ENCODE measurements at places on chromosomes 12 and 14.

DNA sequence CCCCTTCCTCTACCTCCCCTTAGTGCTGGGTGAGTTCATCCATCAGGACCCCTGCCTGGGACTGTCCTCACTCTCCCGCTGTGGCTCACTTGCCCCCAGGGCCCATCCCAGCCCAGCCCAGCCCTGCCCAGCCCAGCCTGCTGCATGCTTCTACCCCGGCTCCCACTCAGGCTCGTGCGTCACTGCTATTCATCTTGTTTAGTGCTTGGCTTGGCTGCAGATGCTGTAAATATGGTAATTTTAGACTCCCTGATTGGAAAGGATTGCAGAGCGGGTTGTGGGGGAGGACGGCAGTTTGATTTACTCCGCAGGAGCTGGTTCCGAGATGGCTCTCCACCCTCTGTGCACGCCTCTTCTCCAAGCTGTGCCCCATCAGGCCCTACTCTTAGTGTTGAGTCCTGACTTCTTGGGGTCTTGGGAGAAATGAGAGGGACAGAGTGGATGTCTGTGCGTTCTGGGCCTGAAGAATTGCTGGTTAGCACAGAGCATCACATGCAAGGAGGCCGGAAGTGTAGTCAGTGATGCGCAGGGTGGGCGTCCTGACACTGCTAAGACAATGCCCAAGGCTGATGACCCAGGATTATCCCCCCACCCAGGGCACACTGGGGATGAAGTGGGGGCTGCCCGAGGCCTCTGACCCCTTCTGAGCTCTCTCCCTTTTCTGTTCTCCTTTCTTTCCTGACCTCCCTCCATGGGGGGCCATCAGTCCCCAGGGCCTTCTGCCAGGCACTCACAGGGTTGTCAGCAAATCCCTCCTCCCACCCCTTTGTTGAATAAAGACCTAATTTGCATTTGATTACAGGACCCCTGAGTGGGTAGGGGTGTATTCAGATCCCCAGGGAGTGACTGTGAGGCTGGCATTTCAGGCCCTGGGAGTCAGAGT lies 244.4 kb downstream of the ZFP36L1 start:
- DNase-seq, result peak; percentile 97

GRCh38 chr12:128268379-128268995 lies 1.5 kb downstream of the TMEM132C start:
- no peak for DNase-seq

DNA sequence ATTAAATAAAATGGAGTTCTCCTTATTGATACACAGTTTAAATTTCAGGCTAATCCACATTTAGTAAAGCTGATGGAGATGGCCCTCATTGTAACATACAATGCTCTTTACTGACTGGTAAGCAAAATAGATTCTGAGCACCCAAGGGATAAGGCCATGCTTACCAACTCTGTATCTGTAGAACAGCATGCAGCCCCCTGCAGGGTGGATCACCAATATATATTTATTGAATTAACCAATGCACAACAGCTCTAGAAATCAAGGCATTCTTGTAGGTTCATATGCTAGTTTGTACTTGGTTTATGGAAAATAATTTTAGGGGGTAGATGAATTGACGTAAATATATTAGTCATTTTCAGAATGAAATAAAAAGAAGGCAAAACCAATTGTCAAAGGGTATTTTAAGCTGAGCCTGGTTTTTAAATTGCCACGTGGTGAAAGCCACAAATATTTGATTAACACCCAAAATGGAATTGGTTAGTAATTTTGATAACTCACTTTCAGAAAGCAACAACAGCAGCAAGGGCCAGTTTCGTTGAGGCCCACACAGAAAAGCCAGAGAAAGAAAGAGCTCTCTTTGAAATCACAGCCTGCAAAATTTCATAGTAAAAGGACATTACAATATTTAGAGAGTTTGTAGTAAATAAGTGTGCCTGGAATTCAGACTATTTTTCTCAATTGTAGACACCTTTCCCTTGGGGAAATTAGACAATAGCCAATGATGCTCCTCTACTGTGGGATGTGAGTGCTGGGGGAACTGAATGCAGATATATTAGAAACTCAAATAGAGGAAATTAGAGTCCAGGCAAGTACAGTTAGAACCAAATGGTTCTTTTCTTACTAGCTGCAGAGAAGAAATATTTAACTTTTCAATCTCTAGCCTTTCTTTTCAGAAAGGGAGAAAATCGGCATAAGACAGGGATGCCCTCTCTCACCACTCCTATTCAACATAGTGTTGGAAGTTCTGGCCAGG lies 216.2 kb upstream of the ABCD2 start:
- no peak for DNase-seq

GRCh38 chr12:128995619-128996018 lies 142.3 kb downstream of the GLT1D1 start:
- no peak for DNase-seq

- peak; percentile 39 for DNase-seq
These were observed 24.8 kb upstream of the AKAP5 start for GRCh38 chr14:64440494-64440893.

DNA sequence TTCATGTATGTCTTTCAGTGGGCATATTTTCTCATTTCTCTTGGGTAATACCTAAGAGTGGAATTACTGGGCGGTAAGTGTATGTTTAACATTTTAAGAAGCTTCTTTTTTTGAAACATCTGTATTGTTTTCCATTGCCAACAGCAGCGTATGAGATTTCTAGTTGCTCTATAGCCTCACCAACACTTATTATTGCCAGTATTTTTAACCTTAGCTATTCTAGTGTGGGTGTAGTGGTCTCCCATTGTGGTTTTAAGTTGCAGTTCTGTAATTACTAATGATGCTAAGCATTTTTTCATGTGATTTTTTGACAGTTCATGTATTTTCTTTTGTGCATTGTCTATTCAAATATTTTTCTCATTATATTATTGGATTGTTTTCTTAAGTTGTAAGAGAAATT lies 101.9 kb upstream of the EEA1 start:
- DNase-seq, result no peak

DNA sequence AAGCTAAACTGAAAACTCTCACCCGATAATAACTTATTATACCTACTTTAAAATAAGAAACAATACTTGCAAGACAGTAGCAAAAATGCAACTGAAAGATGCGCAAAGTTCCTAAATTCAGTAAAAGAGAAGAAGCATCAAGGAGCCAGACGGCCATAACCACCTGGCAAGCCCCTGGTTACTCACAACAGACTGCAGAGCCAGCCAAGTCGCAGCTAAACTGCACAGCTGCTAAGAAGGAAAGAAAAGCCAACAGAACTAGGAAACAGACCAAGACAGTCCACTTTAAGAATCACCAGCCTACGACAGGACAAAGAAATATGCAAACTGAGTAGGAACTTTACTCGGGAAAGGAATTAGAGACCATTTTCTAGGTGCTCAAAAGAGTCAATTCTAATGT lies 127.9 kb downstream of the TMTC1 start:
- DNase-seq, result no peak

DNA sequence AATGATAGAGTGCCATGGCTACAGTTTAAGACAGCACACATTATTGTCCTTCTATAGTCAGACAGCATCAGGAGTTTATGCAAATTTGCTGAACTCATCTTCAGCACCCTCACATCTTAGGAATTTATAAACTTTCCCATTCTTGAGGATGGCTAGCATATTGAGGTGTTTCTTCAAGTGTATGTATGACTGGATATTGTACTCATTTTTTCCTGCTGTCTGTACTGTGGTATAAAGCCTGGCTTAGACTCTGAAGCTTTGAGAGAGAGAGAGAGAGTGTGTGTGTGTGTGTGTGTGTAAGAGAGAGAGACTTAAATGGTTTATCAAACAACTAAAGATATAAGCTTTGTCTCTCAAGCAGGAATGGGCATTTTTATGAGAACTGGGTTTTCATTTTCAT lies 161.6 kb downstream of the PIK3C2G start:
- peak; percentile 57 for DNase-seq

GRCh38 chr14:47022721-47023120 lies 371.1 kb upstream of the RPL10L start:
- DNase-seq, result no peak

GRCh38 chr12:8080120-8080519 lies 2.0 kb upstream of the NECAP1 start:
- no peak for DNase-seq

DNA sequence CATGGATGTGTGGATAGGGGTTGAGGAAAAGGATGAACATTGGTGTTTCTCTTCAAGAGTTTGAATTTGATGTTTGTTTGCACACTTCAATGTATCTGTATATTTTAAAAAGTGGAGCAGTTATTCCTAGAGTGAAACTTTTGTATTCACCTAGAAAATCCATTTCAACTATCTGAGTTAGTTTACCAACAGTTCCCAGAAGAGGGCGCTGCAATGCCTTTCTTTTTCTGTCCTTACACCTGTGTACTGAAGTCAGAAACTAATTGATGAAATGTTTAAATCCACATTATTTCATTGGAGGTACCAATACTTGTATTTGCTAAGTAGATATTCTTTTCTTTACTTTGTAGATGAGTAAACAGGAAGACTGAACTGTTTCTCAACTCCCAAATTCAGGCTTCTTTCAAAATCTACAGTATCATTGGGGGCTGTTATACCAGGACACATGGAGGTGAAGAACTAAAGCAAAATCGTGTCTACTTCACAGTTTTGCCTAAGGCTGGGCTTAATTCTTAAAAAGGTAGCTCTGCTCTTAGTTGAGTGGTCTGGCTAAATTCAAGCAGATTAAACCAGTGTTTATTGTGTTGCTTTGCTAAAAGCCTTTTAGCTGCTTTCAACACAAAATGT lies 26.6 kb upstream of the KLRB1 start:
- DNase-seq, result peak; percentile 53

DNA sequence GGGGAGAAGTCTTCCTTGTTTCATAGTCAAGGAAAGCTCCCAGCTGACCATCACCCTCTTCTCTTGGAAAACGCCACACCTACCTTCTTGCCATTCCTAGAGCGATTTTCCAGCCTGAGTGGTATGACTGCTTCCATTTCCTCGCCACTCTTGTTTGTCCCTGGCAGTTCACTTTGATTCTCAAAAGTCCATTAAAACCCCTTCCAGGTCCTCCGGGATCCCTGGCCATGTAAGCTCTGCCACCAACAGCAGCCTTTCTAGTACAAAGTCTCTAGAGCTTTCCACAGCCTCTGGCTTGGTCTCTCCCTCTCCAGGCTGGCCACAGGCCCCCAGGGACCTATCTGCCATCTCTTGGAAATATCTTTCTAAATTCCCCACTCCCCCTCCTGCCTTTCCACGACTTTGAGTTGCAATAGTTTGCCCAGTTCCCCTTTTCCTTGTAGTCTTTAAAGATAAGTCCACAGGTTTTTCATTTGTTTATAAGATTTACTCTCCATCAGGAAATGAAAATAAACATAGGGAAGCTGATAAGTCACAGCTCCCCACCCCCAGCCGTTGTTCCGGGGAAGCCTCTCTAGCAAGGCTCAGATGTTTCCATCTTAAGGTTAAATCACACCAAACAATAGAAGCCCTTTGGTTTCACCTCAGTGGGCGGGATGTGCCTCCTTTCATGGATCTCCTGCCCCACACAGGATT lies 42.9 kb upstream of the SINHCAF start:
- no peak for DNase-seq

GRCh38 chr12:93127582-93128331 lies 198.7 kb upstream of the EEA1 start:
- peak; percentile 95 for DNase-seq

- DNase-seq, result no peak
These were observed 35.7 kb downstream of the IGF1 start for GRCh38 chr12:102444707-102445106.

- DNase-seq, result no peak
These were observed 3.5 kb upstream of the ACACB start for GRCh38 chr12:109112720-109113465.

DNA sequence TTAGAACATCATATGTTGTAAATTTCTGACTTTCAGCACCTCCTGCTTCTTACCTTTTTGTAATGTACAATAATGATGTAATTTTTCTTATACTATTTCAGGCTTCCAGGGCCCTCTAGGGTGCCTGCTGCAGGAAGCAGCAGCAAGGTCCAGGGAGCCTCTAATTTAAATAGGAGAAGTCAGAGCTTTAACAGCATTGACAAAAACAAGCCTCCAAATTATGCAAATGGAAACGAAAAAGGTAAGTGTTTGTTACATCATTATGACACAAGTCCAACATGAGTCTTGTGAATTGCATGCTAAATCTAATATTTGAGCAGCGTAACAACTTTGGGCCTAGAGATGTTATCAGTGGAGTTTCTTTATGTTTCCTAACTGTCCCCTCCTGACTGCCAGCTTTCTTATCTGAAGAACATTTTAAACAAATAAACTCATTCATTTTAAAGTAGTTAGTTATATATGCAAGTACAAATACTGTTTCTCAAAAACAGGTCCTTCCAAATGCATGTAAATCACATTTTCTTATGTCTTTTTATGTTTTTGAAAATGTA lies 167.6 kb downstream of the NAV3 start:
- DNase-seq, result no peak

DNA sequence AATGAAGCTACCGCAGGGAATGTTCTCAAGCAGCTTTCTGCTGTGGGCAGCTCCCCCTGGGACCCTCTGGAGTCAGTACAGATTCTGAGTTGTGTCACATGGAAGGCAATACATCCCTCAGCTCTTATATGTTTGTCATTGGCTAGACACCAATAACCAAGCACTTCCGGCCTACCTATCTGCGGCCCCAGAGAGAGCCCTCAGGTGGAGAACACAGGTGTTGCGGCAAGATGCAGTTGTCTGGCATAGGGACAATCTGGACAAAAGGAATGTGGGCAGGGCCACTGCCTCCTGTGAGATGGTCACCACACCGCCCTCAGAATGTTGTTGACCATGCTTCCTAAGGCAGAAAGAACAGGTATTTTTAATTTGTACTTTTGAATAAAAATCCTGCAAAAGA lies 118.7 kb downstream of the BRMS1L start:
- DNase-seq, result peak; percentile 3

GRCh38 chr14:55697414-55697861 lies 117.4 kb downstream of the KTN1 start:
- peak; percentile 15 for DNase-seq

DNA sequence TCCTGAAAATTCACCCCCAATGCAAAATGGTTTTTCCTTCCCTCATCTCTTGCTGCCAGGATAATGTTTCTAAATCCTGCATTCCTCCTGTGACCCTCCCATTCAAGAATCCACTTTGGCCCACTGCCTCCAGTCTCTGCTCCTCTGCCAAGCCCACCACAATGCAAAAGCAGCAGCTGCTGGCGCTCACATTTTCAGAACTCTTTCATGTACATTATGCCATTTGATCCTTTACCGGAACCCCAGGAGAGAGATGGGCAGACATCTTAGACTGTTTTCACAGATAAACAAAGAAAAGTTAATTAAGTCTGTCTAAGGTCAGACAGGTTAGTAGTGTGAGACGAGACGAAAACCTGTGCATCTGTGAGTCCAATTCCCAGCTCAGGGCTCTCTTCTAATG lies 12.9 kb downstream of the LRIG3 start:
- peak; percentile 81 for DNase-seq

Measured in fibroblast of upper back skin (primary cell).